ENCODE measurements at places on chromosomes 11 and 22.

DNA sequence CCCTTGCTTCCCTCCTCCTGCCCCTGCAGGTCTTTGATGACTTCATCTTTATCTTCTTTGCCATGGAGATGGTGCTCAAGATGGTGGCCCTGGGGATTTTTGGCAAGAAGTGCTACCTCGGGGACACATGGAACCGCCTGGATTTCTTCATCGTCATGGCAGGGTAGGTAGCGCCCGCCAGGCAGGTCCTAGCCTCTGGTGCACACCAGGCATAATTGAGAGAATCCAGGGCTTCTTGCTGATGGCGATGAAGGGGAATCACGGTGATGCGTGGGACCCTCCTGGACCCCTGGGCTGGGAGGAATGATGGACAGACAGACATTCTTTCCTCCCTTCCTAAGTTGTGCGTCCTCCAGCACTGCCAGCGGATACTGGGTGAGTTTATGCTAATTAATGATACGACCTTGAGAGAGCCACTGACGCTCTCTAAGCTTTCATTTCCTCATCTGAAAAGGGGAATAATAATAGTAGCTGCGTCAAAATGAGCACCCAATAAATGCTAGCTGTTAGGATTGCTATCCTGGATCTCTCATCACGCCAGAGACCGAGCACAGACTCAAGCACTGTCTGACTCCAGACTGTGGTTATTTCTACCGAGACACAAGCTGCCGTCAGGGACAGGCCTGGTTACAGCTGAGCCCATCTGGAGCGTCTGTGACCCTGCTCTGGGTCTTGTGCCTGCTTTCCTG is 30.1 kb downstream of the CACNA1I start:
- no peak for DNase-seq

- no peak for DNase-seq
These were observed 58.4 kb downstream of the CD82 start for GRCh38 chr11:44623731-44624491.

DNA sequence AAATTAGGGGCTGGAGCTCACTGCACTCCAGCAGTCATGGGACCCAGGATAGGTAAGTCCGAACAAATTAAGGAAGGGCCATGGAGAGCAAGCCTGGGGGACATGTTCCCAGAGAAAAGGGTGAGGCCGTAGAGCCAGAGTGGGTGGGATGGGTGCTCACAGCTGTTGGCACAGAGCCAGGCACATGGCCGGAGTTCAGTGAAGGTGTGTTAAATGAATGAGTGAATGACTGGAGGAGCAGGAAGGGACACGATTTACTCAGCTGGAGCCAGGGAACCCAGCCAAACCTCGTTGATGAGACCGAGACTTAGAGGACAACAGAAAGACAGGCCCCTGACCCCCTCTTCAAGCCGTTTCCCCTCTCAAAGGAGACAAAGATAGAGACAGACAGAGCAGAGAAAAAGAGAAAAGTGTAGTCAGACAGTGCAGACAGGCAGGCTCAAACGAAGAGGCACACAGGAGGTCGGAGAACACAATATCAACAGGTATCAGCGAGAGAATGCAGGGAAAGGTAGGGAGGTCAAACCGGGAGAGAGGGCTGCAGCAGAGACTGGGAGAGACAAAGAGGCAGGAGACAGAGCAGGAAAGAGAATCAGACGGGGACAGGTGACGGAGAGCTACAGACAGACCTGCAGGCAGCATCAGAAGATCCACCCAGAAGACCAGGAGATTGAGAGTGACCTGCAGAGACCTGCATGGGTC is 590 bp downstream of the SLCO2B1 start:
- DNase-seq = no peak

GRCh38 chr11:128045094-128045725 is 542.1 kb downstream of the ETS1 start:
- DNase-seq = no peak

DNA sequence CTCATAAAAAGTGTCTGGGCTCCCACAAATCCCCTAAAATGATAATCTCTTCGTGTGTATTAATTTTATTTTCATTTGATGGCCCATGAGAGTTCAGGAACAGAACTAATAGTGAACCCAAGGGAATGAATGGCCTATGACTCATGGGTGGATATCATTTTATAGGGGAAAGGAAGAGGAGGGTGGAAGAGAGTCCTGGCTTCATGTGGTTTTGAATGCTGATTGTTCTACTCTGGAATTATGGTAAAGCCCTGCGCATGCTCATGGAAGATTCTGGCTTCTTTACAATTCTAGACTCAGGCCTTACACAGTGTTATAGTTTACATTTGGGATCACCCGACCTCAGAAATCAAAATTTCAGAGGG is 35.2 kb downstream of the MAML2 start:
- DNase-seq = peak; percentile 70
